ENCODE measurements at places on chromosomes 1 and 21. TPM values are rescaled to one million over a fixed set of nuclear protein-coding genes. Genes with fewer than 3 reads are reported as not detected.

Gene ANGPTL1
- 4.3 TPM for total RNA-seq

Gene KIF14
- total RNA-seq: 6.4 TPM

Gene CERS2
- 89.9 TPM for total RNA-seq

Gene MRPL39
- total RNA-seq: 34.5 TPM

Gene CCDC181
- 0.86 TPM for total RNA-seq
